ENCODE measurements at places on chromosomes 6 and 20.

- DNase-seq, result no peak
Observed at GRCh38 chr6:99232056-99232455, 117.4 kb downstream of the FAXC start.

GRCh38 chr20:32463642-32464400, 105.7 kb downstream of the ASXL1 start:
- no peak for DNase-seq

GRCh38 chr20:60063048-60063451, 104.8 kb downstream of the CDH26 start:
- no peak for DNase-seq

DNA sequence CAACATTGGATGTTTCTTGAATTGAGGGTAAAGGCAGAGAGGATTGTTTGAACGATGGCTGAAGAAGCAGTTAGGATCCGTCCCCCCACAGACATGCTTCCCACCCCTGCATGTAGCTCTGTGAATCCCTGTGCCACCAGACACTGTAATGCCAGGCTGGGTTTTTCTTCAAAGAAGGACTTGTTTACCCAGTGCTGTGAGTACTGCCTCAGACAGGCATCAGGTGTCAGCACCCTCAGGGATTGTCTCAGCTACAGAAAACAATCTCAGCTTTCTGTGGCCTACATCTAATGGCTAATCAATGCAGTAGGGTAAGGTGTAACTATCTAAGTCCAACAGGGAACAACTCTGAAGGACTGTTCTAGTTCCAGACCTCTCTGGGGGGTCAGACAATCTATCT, 853.0 kb upstream of the EPHA7 start:
- no peak for DNase-seq

DNA sequence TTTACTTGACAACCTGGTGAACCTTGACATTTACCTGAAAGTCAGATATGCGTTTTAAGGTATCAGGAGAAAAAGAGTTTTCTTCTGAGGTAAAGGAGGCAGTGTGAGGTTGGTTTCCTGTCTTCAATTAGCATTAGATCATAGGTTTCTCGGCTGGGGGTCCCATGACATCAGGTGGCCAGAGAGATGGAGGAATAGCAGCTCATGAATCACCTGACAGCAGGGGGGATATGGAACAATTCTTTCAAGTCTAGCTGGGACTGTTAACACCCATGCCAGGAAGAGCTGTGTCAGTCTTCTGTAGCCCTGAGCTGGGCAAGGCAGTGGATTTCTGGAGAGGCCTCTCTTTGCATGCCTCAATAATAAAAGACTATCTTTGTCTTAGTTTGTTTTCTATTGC, 108.0 kb upstream of the TMEM170B start:
- no peak for DNase-seq

DNA sequence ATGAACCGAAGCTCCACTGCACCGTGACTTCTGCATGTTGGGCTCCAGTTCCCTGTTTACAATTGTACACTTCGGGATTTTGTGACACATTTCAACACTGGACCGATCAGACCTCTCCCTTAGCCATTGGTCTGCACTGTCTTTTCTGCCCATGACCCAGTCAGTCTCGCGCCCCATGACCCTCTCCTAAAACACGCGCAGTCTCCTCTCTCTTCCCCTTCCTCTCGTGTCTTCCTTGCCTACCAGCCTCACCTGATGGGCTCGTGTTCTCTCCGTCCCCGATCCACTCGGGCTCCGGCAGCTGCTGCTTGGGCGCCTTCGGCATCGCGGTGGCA, 535 bp upstream of the ABCF1 start:
- no peak for DNase-seq

DNA sequence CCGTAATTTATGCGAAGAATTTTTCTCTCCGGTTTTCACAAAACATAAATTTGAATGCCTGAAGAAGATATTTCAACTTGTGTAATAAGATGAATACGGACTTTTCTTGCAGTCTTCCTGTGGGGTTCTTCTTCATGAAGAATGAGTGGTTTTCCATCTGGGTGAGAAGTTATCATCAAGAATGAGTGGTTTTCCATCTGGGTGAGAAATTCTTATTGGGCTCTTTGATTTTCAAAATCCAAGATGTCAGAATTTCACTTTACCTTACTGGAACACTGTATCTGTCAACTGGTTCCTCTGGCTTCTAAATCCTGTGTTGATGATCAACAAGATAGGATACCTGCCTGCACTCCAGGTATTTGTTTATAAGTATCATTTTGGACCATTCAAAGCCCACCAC, 160.1 kb upstream of the C6orf118 start:
- no peak for DNase-seq

DNA sequence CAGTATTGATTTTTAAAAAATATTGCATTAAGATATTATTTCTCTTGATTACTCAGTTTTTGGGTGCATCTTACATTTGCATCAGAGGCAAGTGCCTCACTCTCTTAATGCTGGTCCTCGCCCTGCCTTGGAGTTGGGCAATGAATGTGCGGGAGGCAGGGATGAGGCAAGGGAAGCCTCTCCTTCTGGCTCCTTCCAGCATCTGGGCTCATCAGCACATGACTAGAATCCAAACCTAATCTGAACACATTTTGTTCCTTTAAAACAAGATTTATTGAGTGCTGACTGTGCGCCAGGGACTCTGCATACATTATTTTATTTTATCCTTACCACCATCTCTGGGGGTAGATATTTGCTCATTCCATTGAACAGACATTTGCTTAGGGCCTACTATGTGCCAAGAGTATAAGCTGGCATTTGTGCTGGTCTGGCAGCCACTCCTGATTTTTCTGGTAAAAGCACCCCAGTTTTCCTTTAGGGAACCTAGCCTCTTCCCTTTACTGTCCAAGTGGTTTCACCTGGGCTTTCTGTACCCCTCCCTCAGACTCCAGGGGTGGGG, 71.9 kb upstream of the ZNFX1 start:
- DNase-seq, result no peak

- no peak for DNase-seq
Observed at GRCh38 chr20:41200446-41201202, 63.3 kb downstream of the PLCG1 start.

- no peak for DNase-seq
Observed at GRCh38 chr6:149895048-149895590, 2.8 kb downstream of the RAET1E start.

- DNase-seq, result no peak
Observed at GRCh38 chr6:147728903-147729302, 220.4 kb downstream of the SAMD5 start.

DNA sequence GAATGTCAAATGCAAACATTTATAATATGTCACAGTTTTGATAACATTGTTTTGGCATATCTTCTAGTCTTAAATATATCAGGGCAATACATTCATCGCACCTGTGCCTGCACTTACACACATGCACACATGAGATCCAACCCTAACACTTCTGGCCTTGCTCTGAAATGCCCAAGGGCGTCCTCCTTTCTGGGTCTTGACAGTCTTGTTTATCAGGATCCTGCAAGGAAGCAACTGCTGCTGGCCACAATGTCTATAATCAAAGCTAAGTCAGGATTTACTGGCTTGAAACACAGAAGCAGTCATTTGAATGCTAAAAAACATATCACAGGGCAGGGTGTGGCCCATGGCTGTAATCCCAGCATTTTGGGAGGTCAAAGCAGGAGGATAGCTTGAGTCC, 32.9 kb upstream of the FAM50B start:
- DNase-seq, result no peak

DNA sequence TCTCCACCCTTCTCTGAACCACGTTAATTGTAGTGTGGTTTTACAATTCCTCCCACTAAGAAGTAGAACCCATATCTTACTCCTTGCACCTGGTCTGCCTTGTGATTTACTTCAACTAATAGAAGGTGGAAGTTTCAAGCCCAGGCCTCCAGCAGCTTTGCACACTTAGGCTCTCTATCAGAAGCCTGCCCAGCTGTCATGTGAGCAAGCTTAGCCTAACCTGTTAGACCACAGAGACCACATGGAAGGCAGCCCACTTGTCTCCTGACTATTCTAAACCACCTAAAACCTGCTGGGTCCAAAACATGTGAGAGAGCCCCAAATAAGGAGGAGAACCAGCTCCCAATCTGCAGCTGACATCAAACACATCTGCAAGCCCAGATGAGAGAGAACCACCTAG, 127.6 kb upstream of the BTBD3 start:
- DNase-seq, result no peak
